ENCODE measurements at places on chromosomes 3 and 15.

DNA sequence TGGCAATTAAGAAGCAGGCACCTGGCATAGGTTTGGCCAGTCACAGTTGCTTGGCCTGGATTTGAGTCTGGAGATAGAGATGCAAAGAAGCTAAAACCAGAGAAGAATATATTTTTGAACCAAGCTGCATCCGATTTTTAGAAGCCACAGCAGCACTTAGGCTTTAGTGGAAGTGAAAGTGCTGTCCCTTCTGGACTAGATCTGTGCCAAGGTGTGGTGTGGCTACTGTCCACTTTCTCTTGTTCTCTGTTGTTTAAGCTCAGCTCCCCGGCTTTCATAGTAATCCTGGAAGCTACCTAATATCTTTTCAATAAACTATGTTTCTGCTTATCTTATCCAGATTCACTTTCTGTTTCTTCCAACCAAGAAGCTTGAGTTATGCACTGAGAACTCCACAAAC is 183.4 kb upstream of the THRB start:
- DNase-seq, result no peak

- DNase-seq, result no peak
Measured at GRCh38 chr3:55269636-55270035, 217.5 kb downstream of the WNT5A start.

DNA sequence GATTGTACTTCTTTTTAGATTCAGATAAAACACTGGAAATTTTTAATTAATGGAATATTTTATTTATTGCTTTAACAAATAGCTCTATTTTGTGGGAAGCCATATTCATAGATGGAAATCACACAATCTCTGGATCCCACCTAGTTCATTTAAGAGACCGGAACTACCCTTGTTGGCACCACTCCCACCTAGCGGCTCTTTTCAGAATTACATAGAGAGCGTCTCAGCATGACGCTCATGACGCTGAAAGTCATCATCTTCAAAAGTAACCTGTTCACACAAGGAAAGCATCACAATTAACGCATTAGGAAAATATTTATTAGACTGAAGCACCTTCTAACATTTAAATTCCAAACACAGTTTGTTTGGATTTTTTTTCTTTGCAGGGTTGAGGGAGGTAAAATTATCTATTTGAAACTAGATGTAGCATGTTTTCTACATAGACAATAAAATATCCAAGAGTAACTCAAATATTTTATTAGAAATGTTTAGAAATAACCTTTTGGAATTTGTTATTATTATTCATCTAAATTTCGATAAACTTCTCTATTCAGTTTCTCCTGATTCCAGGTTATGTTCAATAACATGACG is 214.9 kb upstream of the ARRDC4 start:
- DNase-seq, result peak; percentile 22

GRCh38 chr3:78115983-78116382 is 1076.1 kb downstream of the ROBO2 start:
- DNase-seq, result no peak

GRCh38 chr3:180594631-180595558 is 7.1 kb upstream of the TTC14 start:
- DNase-seq, result peak; percentile 7

DNA sequence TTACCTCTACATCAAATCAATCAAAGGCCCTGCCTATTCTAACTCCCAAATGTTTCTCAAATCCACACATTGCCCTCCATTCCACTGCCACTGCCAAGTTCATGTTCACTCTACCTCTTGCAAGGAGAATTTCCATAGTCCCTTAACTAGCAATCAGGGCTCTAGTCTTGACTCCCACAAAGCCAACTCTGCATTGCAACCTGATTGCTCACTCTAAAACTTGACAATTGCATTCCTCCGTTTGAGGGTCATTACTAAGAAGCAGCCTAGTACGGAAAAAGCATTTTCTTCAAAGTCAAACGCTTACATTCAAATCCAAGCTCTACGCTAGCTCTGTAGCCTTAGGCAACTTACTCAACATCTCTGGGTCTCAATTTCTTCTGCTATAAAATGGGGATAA is 1.2 kb downstream of the CPA3 start:
- no peak for DNase-seq

DNA sequence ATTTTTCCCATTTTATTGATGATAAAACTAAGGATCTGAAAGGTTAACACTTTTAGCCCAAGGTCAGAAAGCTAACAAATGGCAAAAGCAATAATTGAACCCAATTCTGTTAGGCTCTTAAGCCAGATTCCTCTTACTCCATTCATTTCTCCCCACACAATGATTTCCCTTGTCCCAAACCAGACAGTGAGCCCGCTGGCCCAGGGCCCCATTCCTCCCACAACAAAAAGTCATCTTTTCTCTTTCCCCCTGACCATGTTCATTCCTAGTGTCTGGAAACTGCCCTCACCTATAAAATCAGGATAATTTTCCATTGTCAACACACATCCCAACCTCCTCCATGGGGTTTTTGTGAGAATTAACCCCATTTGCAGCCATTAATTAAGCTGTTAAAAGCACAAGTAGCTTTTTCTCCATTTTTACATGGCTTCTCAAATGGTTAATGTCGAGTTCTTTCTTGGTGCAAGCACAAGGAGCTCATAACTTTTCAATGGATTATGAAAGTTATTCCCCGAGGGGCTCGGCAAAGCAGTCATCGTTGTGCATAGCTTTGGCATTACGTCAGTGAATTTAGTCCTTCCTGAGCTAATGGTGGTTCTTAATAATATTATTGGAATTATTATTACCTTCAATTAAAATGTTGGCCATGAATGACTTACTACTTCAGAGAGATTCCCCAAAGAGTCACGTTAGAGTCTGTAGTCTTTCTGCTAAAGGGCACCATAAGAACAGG is 151.0 kb upstream of the WNT5A start:
- no peak for DNase-seq

DNA sequence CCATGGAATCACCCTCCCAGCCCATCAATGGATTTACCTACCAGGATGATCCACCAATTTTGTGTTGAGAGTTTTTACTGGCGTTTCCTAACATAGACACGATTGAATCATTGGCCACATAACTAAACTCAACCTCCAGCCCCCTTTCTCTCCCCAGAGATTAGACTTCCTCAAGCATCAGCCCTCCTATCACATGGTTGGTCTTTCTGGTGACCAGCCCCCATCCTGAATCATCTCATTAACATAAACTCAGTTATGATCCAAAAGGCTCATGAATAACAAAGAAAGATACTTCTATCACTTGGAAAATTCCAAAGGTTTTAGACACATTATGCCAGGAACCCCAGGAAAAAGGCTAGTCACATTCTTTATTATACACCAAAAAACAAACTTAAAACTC is 21.2 kb downstream of the PRKAR2A start:
- peak; percentile 16 for DNase-seq

- DNase-seq, result no peak
Measured at GRCh38 chr15:77342807-77343206, 77.1 kb downstream of the PEAK1 start.

GRCh38 chr3:61897848-61898247 is 336.5 kb downstream of the PTPRG start:
- no peak for DNase-seq

- DNase-seq, result no peak
Measured at GRCh38 chr3:119145128-119145499, 851 bp upstream of the TEX55 start.

DNA sequence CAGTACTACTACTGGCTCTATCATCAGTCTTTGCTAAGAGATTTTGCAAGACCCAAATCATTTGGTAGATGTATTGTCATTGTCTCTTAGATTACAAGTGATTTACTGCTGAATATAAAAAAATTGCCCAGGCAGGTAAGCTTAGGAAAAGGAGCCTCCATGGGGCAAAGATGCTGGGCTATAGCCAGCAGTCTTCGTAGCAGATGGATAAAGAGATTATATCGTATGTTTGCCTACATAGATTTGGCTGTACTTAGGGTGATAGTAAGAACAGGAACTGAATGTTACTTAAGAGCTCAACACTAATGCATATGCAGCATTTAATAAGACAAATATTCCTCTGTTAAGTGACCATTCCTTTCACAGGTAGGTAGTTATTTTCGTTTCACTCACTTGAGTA is 48.9 kb downstream of the PTPRG start:
- no peak for DNase-seq

- no peak for DNase-seq
Measured at GRCh38 chr15:100055821-100056220, 286.0 kb downstream of the ADAMTS17 start.

GRCh38 chr15:48866141-48866563 is 11.8 kb upstream of the EID1 start:
- no peak for DNase-seq

- DNase-seq, result no peak
Measured at GRCh38 chr3:171274222-171274621, 186.0 kb downstream of the TNIK start.

GRCh38 chr3:53846851-53847155 is 435 bp downstream of the IL17RB start:
- no peak for DNase-seq

DNA sequence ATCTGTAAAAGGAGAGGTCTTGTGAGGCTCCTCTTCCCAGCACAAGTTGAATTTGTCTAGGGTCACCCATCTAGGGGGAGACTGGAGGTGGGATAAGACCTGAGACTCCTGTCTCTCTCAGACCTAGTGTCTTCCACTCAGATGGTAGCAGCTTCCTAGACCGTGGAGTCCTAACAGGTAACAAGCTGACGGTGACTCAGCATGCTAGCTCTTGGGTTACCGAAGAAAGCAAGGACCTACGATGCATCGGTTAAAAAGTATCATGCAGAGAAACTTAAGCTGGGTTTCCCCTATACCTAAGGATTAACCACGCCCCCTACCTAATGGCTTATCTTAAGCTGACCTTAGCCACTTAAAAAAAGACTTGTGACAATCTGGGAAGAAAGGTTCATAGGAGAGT is 7.6 kb downstream of the LRRN1 start:
- DNase-seq, result no peak

- DNase-seq, result peak; percentile 85
Measured at GRCh38 chr15:42182961-42183360, 25.1 kb downstream of the VPS39 start.

- DNase-seq, result no peak
Measured at GRCh38 chr3:77524946-77525682, 485.2 kb downstream of the ROBO2 start.

DNA sequence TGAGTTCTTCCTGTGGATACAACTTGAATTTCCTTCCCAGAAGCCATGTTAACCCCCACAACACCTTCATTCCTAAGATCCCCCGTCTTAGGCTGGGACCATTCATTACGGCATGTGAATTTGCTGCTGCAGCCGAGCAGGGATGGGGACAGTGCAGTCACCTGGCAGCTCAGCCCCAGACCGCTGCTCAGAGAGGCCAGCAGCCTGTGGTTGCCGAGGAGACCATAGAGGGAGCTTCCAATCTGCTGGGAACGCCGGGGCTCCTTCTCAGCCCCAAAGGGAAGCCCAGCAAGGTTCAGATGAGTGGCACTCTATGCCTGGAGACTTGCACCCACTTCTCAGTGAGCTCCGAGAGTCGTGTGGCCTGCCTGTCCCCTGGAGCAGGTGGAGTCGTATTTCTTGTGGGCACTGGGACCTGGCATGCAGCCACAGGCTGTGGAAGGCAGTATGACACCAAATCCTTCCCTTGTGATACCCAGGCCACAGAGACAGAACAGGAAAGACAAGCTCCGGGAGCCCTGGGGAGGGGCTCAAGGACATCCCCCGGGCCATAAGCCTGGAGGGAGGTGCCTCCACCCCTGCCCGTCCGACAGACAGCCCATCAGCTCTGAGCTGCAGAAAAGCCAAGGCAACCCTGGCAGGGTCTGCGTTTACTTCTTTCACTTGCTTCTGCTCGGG is 167.3 kb downstream of the FAM43A start:
- DNase-seq, result no peak

- DNase-seq, result no peak
Measured at GRCh38 chr3:11634081-11634635, 9.6 kb downstream of the VGLL4 start.

- no peak for DNase-seq
Measured at GRCh38 chr3:180117381-180118163, 80.8 kb upstream of the PEX5L start.

DNA sequence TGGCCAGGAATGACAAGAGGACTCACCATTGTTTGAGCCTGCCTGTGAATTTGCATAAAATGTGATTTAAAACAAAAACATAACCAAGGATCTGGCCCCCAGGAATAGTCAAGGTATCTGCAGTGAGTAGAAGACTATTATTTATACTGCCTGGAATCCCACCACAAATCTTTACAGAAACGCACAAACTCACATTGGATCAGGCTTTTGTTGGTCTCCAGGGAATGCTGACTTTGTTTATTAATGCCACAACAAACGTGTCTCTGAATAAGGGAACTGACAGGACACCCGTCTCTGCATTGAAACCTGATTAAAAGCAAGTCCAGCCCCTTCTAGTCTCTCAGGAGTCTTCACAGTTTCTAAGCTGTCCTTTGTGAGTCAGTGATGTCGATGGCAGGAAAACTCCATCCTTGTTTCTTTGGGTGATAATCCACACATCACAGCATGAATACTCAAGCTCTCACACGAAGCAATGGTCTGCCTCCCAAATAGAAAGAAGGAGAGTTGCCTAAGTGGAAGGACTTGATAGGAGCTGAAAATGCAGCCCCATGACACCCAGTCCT is 37.7 kb downstream of the CLDN18 start:
- DNase-seq, result no peak

DNA sequence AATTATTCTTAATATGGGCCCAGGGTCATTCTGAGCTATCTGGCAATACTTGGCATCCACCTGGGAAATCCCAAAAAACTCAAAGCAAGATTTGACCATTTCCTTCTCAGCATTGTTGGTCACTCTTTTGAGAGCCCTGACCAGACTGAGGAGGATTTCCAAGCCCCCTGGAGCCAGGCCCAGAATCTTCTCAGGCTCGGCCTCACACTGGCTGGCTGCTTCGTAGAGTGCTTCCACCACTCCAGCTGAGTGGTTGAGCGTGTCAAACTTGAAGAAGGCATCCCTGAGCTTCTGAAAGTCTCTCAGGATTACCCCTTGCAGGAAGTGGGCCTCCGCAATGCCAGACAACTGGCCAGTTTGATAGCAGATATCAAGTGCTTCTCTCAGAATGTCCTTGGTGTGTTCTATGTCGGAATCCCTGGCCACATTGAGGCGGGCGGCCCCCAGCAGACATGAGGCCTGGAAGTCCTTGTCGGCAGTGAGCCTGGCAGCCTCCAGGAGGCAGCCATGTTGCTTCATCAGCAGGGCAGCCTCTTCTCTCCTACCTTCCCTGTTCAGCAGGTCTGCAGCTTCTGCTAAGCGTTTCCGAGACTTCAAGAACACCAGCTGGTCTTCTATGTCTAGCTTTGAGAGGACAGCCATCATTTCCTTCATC is 68.9 kb upstream of the DCLK3 start:
- no peak for DNase-seq

Measured in inflammatory macrophage (primary cell).